ENCODE measurements at places on chromosomes 7 and 10. TPM values are rescaled to one million over a fixed set of nuclear protein-coding genes. Genes with fewer than 3 reads are reported as not detected.

Gene LLCFC1
- total RNA-seq: not detected

Gene CHST3
- 19.3 TPM for total RNA-seq

DNA sequence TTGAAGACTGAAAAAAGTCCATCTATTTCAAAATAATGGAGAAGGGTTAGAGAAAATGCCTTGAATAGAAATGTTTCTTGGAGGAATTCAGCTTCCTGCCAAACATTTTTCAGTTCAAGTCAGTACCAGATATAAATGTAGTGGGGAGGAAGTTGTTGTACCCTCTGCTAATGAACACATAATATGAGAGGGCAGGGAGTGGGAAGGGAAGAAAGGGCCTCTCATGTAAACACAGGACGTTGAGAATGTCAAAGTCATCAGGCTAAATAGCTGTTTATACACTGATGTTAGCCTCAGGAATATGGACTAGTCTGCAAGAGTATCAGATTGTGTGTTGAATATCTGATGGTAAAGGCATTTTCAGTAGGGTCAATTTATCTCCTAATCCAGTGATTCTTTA, 37.0 kb downstream of the GPR37 start:
- DNase-seq: no peak

Gene RAB11FIP2
- total RNA-seq: 35.5 TPM

Gene CYP26A1
- total RNA-seq: not detected

DNA sequence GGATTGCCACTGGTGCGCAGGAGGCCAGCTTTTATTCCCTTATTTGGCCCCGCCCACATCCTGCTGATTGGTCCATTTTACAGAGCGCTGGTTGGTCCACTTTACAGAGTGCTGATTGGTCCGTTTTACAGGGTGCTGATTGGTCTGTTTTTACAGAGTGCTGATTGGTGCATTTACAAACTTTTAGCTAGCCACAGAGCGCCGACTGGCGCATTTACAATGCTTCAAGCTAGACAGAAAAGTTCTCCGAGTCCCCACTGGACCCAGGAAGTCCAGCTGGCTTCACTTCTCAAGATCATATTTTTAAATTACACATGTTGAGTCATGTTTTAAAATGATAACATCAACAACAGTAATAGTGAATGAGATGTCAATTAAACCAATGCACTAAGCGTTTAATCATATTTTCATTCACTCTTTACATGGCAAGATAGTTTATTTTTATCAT, 128.3 kb downstream of the CUBN start:
- peak; percentile 56 for DNase-seq

GRCh38 chr10:35432781-35433338, 96.6 kb downstream of the CCNY start:
- DNase-seq: no peak

Gene TMEM225B
- not detected for total RNA-seq

- DNase-seq: no peak
Observed at GRCh38 chr10:37868796-37869195, 11.4 kb upstream of the ZNF248 start.

GRCh38 chr7:112193915-112194502, 12.2 kb downstream of the DOCK4 start:
- no peak for DNase-seq

- no peak for DNase-seq
Observed at GRCh38 chr7:44965937-44966730, 12.7 kb downstream of the MYO1G start.

Gene SLC39A12
- not detected for total RNA-seq

DNA sequence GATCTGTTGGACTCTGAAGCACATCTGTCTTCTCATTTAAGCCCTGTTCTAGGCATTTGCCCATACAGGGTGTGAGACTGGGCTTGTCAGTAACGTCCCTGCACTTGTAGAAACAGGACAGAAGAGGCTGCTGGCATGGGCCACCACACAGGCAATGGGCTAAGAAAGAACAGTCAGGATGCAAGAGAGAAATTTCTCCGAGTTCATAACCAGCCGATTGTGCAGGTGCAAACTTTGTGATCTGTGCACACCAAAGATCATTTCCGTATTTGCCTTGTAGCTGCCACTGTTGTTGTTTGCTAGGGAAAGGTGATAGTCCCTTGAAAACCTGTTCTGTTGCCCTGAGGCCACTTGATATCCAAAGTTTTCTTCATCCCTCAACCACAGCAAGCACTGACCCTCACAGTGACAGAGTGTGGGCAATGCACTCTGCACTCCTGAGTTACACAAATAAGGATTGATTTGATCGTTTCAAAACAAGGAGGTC, 20.3 kb downstream of the KLF6 start:
- no peak for DNase-seq

Gene GNG11
- 56.9 TPM for total RNA-seq

- no peak for DNase-seq
Observed at GRCh38 chr7:96061009-96061408, 260.9 kb downstream of the SLC25A13 start.

DNA sequence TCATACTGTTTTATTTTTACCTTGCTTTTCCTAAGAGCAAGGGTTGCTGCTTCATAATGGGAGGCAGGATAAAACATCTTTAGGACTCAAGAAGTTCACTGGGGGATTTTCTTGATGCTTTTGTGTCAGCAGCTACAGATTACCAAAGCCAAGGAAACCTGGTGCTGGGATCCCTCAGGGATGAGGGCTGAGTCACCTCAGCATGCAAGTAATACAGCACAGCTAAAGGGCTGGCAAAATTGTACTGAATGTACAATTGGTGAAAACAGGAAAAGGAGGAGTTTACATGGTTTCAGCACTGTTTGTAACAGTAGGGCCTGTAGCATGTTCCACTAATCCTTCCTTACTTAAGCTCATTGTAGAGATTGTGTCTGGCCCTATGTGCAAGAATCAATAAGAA, 1056.8 kb downstream of the SORCS1 start:
- peak; percentile 7 for DNase-seq

DNA sequence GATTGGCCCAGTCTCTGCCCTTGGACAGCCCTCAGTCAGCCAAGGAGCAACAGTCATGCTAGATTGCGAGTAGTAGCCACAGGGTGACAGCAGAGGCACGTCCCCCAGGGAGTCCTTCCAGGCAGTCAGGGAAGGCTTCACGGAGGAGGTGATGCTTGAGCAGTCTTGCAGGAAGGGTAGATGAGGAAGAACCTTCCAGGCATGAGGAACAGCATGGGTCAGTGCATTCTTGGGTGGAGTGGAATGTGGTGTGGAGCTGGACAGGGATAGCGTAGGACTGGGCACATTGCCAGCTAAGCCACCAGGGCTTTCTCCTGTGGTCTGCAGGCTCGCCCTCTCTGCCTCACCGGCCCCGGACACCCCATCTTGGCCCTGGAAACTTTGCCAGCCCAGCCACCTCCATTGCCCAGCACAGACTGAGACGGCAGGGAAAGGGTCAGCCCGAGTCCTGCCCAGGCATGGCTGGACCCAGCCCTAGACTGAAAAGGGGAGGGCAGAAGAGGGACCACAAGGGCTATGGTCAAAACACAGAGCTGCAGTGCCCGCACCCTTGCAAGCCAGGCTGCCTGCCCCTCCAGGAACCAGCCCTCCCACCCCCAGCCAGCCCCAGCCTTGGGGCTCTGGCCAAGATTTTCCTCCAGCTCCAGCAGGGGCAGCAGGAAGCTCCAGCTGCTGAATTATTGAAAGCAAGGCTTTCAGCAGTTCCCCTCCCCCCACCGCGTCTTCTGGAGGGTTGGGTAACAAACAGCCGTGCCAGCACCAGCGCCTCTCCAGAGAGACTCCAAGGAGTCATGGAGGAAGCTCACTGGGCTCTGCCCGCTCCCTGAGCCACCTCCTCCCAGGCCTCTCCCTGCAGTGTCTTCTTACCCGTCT, 18.7 kb downstream of the SRRM3 start:
- DNase-seq: peak; percentile 71

DNA sequence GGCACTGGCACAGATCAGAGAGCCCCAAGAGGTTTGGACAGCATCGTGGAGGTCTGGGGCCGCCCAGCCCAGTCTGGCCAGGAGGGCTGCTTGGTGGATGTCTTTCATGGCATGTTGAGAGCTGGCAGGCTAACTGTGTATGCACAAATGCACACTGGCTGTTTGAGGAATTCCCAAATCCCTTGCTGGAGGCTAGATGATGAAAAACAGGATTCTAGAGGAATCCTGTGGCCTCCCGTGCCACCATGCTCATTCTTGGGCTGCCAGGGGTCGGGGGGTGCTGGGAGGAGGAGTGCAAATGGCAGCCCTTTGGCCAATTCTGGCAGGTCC, 26.5 kb downstream of the LEP start:
- peak; percentile 67 for DNase-seq

DNA sequence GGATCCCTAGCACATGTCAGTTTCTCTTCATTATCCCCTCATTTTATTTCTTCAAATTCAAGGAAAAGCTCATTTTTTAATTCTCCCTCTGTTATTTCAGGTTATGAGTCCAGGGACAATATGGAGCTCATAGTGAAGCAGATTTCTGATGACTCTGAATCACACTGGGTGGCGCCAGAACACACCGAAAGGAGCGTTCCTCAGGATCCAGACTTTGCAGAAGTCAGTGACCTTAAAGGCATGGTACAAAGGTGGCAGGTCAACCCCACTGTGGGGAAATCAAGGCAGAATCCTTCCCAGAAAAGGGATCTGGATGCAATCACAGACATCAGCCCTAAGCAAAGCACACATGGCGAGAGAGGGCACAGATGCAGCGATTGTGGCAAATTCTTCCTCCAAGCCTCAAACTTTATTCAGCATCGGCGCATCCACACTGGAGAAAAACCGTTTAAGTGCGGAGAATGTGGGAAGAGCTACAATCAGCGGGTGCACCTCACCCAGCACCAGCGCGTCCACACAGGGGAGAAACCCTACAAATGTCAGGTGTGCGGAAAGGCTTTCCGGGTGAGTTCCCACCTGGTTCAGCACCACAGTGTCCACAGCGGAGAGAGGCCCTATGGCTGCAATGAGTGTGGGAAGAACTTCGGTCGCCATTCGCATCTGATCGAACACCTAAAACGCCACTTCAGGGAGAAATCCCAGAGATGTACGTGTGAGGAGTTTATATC, 21.4 kb downstream of the ZKSCAN5 start:
- no peak for DNase-seq

DNA sequence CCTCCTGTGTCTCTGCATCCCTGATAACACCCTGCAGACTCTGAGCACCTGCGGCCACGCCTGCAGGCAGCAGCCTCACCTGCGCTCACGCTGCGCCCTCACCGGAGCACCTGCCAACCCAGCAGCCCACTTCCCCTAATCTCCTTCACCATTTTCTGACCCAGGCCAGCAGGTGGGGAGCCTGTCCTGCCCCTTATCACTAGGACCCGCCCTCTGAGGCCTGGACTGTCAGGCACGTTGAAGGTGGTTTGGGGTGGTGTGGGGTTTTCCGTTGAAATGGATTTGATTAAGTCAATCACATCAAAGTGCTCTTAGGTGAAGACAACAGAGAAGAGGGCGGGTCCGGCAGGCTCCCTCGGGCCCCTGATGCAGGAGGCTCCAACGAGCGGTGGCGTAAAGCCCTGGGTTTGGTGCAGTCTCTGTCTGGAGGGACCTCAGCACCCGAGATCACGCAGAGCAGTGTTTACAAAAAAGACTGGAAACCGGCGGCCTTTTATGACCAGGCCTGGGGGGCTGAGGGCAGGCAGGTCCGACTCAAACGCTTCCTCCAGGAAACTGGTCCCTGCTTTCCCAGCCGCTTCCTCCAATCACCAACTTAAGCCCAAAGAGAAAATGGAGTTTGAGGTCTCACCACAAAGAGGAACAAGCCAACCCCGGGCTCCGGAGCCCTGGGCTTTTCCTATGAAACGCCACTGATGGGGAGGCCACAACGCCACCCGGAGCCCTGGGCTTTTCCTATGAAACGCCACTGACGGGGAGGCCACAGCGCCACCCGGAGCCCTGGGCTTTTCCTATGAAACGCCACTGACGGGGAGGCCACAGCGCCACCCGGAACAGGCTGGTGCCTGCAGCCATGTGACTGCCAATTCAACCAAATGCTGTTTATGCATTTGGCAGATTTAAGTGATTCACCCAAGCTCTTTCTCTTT, 45.5 kb downstream of the DPYSL4 start:
- no peak for DNase-seq

DNA sequence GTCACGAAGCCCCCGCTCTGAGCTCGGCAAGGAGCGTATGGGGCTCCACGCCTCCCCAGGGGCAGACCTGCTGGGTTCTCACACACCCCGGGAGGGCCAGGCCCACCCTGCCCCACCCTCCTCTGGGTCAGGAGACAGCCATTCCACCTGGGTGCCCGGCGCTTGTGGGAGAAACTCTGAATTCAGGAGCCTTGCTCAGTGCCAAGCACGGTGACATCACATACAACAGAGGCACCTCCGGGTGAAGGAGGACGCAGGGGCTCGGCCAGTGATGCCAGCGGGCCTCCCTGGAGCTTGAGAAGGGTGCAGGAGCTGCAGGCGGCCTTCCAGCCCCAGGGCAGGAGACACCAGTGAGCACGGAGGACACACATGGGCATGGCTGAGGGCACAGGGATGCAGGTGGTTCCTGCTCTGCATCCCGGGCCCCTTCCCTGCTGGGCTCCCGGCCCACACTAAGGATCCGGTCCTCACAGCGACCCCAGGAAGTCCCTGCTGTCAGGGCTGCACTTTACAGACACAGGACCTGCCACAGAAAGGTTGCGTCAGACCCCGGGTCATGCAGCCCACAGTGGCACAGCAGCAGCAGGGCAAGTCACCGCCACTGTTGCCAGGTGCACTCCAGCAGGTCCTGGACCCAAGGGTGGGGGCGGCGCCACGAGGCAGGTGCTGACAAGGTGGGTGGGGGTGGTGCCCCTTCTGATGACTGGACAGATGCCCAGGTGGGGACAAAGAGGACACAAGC, 108.0 kb downstream of the MAD1L1 start:
- DNase-seq: no peak

All from fibroblast of the aortic adventitia (primary cell).